ENCODE measurements at places on chromosomes 12 and 14.
A peak's percentile ranks its signal among the peaks of the same experiment; 100 is the strongest.

GRCh38 chr14:40630471-40630870 is 976.2 kb upstream of the LRFN5 start:
- DNase-seq, result no peak

- no peak for DNase-seq
These were observed 42.0 kb downstream of the EVL start for GRCh38 chr14:100107236-100107635.

DNA sequence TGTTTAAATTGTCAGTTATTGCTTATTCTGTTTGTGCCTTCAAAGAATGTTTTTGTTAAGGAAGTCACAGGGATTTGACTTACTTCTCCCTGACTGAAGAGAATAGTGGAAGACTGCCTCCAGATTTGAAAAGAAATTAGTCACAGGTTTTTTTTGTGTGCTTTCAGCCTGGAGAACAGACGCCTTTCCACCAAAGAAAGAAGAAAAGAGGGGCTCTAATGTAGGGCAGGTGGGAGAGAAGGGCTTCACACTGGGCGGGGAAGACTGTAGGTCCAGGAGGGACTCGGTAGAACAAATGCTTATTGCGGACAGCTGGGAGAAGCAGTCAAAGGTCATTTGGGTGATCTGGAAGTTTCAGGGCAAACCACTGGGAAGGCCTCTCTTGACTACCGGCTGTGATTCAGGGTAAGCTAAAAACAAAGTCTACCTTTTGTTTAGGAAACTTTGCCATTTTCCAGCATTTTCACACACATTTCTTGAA is 76.8 kb downstream of the SAMD4A start:
- no peak for DNase-seq

- no peak for DNase-seq
These were observed 47.6 kb downstream of the CRACR2A start for GRCh38 chr12:3705354-3705675.

DNA sequence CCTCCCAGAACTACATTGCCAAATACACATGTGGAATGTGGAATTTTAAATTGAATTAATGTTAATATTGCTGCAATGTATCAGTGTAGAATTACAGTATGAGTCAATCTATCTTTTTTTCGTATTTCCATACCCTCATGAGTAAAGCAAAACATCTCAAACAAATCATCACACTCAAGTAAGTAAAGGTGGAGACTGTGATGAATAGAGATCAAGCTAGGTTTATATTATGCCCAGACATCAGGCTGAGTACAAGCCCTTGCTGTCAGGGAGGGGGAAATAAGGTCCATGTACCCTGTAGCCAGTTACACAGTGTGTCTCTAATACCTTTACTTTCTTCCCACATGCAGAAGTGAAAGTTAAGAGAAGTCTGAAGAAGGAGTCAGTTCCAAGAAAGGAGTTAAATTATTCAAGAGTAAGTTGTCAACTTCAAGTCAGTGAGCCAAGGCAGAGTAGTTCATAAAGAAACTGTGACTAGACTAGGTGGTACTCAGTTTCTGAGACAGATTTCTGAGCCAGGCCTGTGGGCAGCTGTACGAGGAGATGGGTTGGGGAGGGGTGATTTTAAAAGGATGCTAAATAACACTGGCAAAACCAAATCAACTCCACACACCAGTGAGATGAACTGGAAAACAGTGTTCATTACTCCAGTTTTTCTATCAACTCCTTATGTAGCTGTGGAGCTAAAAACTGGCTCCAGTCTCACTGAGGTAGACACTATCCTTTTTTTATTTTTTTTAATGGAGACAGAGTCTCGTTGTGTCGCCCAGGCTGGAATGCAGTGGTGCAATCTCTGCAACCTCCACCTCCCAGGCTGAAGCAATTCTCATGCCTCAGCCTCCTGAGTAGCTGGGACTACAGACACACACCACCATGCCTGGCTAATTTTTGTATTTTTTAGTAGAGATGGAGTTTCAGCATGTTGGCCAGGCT is 23.8 kb upstream of the STK38L start:
- DNase-seq, result peak; percentile 22

DNA sequence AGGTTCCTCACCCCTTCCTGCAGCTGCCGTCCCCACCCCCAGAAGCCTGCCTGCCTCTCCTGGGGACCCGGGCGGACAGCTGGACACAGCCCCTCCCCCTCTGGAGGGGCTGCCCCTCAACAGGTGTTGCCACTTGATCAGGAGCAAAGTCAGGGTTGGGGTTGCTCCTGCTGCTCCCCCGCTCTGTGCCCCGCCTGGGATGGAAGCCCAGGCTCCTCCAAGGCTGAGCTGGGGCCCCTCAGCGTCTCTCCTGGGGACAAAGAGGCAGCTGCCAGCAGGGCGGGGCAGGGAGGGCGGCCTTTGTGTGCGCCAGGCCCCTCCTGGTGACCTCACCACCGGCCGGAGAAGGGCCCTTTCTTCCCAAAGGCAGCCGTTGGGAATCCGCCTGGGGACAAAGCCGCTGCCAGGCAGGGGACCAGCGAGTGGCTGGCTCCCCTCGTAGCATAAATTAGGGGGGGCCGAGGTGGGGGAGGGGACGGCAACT is 13.7 kb downstream of the TRMT61A start:
- peak; percentile 40 for DNase-seq

GRCh38 chr12:65560286-65560685 is 264.0 kb upstream of the HMGA2 start:
- DNase-seq, result peak; percentile 51

- no peak for DNase-seq
These were observed 50.3 kb upstream of the SLC2A13 start for GRCh38 chr12:40156021-40156764.

GRCh38 chr14:52146504-52146903 is 77.6 kb upstream of the NID2 start:
- no peak for DNase-seq

GRCh38 chr14:60648249-60648933 is 886 bp downstream of the SIX1 start:
- DNase-seq, result peak; percentile 50

DNA sequence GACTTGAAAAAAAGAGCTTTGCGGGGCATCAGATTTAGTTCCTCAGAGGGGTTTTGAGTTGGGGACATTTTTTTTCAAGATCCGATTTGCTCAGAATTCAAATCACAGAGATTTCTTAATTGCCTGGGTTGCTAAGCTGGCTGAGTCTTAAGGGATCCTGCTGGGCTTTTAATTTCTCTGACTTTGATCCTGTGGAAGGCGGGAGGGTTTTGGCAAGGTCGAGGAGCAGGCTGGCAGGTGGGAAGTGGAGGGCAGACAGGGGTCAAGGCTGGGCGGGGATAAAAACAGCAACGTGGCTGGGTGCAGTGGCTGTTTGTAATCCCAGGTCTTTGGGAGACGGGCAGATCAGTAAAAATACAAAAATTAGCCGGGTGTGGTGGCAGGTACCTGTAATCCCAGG is 33.5 kb upstream of the CCDC63 start:
- no peak for DNase-seq

DNA sequence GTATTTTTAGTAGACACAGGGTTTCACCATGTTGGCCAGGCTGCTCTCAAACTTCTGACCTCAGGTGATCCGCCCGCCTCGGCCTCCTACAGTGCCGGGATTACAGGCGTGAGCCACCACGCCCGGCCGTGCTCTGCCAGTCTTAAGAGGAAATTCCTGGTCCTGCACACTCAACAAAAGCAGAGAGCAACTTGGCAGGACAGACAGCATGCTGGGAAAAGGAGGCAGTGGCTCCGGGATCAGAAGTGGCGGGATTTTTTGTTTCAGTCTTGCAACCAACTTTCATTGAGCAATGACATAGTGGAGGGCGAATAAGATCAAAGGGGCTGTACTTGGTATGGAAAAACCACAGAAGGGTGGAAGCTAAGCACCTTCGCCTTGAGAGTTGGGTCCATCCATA is 2.1 kb downstream of the CKAP4 start:
- peak; percentile 82 for DNase-seq

GRCh38 chr14:66000766-66001165 is 485.4 kb upstream of the CCDC196 start:
- DNase-seq, result no peak

Data from EH (cell line).